T follicular helper cell (primary cell): ENCODE measurements at places on chromosomes 5 and 9.

DNA sequence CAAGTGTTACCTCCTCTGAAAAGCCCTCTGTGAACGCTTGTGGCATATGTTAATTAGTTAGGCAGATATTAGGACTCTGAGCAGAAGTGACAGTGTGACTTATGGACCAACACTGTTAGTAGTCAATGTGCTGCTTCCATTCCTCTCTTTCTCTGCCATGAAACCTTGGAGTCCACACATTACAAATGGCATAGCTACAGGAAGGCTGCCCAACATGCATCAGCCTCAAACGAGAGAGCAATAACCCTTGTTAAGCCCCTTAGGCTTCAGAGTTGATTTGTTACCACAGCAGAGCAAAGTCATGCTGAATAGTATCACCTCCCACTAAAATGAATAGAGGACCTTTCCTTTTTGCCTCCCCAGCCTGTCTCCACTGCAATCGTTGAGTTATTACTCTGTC lies 397.7 kb upstream of the SMARCA2 start:
- DNase-seq, result no peak

DNA sequence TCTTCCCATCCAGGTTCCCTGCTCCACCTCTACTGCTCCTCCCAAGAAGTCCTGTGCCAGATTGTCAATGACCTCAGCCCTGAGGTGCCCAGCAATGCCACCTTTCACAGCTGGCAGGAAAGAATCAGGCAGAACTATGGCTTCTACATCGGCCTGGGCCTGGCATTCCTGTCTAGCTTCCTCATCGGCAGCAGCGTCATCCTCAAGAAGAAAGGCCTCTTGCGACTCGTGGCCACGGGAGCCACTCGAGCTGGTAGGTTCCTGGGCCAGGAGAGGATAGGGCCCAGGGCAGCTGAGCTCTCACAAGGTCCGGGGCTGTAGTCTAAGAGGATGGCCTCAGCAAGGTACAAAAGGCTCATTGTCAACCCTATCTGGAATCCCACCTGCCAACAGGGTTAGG lies 3.1 kb downstream of the NIPAL4 start:
- DNase-seq, result no peak

DNA sequence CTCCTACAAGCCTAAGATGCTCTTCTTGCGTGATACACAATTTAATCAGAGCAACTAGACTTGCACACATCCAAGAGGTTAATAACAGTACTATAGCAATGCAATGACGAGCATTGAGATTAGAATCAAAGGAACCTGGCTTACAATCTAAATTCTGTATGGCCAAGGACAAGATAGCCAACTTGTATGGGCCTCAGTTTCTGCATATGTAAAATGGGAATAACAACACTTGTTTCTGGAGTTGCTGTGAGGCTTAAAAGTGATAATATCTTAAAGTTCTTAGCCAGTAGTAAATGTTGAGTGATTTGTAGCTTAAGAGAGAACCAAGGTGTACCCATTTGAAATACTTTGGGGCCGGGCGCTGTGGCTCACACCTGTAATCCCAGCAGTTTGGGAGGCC lies 2.2 kb upstream of the PUM3 start:
- DNase-seq, result no peak

- no peak for DNase-seq
These were observed 4.6 kb upstream of the TRAF2 start for GRCh38 chr9:136881691-136882108.
